Activated naive CD8-positive, alpha-beta T cell treated with anti-CD3 and anti-CD28 coated beads for 36 hours (primary cell): ENCODE measurements at places on chromosomes 6 and 20. TPM values are rescaled to one million over a fixed set of nuclear protein-coding genes. Genes with fewer than 3 reads are reported as not detected.

EBF4 gene
- 0.66 TPM for total RNA-seq

DNA sequence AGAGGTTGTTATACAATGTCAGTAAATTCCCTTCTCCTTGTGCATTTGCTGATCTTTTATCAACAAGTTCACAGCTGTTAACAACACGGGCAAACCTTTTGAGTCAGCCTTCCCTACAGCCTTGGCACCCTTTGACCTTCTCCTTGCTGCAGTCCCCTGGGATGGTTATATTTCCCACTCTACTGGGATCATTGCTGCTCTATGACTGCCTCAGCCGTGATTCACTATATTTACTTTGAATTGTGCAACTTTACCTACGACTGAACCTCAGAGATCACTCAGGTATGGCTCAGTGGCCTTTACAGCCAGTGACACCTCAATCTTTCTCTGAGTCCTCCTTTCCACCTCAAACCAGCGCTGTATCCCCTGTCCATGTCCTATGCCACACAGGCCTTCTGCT lies 1293.3 kb downstream of the EPHA7 start:
- no peak for DNase-seq
- H3K36me3 ChIP-seq: no peaks in the 10 kb centered on the region
- H3K27me3 ChIP-seq: no peaks in the 10 kb centered on the region
- no peak overlapping the region for H3K27ac ChIP-seq

GRCh38 chr20:62370115-62370806 lies 3.1 kb upstream of the LAMA5 start:
- H3K4me1 ChIP-seq: peaks cover 5% of the 10 kb centered on the region
- DNase-seq: peak; percentile 65
- H3K27ac ChIP-seq: no peak overlapping the region
- peaks cover 31% of the 10 kb centered on the region for H3K27me3 ChIP-seq

DNA sequence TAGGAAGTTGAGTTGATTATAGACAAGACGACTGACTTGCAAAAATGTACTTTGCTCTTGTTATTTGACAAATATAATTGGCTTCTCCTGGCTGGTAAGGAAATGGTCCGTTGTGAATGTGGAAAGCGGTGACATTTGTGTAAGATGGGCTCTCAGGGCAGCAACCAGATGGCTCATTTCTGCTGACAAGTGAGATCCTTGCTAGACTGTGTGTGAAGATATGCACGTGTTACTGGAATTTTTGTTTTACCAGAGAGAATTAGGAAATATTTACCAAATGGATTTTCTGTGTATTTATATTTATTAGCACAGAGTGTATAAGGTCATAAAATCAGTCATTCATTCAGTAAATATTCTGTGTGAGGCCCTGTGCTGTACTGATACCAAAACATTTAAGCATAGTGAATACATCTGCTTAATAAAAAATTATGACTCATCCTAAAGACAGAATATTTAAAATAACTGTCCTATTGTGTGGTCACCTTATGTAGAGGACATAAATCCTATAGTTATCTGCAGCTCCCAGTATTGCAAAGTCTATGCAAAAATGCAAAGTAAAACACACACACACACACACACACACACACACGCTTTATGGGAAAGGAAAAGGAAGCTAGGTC lies 109.9 kb upstream of the ASF1A start:
- no peak for DNase-seq
- H3K4me3 ChIP-seq: no peak overlapping the region
- H3K4me1 ChIP-seq: peaks cover 12% of the 10 kb centered on the region
- no peaks in the 10 kb centered on the region for H3K27me3 ChIP-seq
- no peak overlapping the region for H3K27ac ChIP-seq

GRCh38 chr6:28215425-28215824 lies 9.7 kb upstream of the ZSCAN9 start:
- peaks cover 1% of the 10 kb centered on the region for H3K36me3 ChIP-seq
- peaks cover 19% of the 10 kb centered on the region for H3K4me1 ChIP-seq
- H3K27ac ChIP-seq: no peak overlapping the region
- DNase-seq: no peak
